ENCODE measurements at places on chromosomes 16 and 17.
A peak's percentile ranks its signal among the peaks of the same experiment; 100 is the strongest.

DNA sequence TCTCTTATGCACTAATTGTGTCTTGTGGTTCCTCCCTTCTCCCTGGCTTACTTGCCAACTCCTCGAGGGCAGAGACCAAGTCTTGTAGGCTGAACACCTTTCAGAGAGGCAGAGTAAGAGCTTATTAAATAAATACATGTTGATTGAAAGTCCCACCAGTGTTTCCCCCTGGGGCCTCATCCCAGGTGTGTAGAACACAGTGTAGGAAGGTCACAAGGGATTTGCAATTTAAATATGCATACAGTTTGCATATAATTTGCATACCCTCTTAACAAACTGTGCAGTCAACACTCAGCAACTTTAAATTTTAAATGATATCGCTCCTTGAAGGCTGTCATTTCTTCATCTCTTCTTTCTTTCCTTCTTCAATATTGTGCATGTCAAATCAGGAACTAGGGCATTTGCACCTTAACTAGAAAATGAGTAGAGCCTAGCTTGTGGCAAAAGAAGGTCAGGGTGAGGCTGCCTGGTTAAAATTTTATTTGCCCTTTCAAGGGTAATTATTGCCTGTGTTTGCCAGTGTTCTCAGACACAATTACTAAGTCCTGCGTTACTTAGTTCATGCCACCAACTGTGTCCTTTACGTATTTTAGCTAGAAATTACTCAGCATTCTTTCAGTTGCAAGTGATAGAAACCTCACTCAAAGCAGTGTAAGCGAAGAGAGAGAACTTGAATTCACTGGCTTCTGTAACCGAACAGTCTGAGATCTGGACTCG, 465.7 kb downstream of the HAPSTR1 start:
- ATAC-seq = no peak

GRCh38 chr17:3796822-3797170, 4.2 kb downstream of the ITGAE start:
- peak; percentile 33 for ATAC-seq

DNA sequence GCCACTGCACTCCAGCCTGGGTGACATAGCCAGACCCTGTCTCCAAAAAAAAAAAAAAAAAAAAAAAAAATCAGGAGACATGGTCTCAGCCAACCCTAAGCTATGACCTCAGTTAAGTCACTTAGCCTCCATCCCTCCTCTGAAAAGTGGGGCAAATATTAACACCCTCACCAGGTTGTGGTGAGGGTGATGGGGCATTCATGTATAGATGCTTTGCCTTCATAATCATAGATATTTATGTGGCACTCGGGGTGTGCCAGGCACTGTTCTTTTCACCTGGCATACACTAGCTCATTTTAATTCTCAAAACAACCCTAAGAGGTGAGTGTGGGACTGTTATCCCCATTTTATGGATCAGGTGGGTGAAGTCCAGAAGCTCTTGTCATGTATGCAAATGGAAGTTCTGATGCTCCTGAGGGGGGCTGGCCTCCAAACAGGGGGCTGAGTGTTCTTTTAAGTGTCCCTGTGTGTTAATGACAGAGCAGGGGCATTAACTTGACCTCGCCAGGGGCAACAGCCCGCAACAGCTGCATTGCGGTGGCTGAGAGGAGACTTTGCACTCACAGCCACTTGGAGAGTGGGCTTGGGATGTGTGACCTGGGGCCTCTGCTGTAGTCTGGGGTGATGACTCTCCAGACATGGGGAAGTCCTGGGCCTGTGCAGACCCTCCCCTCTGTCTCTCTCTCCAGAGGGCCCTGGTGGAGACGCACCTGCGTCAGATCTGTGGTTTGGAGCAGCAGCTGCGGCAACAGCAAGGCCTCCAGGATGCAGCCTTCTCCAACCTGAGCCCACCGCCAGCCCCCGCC, 4.1 kb downstream of the TBKBP1 start:
- no peak for ATAC-seq

DNA sequence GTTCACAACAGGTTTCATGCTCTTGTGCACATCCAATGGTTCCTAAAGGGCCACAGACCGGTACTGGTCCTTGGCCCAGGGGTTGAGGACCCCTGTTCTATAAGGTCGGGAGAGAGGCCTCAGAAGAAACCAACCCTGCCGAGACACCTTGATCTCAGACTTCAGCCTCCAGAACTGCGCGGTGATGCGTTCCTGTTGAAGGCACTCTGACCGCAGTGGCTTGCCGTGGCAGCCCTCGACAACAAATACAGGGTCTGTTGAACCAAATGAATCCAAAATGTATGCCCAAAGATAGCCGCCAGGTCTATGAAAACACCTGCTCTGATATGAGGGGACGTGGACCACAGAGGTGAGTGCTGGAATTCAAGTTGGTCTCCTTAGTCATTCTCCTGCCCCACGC, 389.8 kb downstream of the SEC14L1 start:
- ATAC-seq = no peak

DNA sequence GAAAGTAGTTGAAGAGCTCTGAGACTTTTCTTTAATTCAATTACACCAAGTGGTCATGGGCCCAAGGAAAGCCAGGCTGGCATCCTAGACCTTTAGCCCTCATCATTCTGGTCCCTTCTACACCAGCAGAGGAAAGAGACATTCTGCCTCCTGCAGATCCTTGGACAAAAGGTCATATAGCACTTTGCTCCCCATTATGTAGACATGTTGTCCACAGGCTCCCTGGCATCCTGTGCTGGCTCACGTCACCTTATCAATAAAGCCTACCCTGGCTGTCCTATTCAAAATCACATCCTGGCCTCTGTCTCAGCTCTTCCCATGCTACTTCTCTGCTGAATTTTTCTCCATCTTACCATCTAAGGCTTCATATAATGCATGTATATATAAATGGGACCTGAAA, 61.6 kb upstream of the MAF start:
- no peak for ATAC-seq

- ATAC-seq = no peak
These were observed 52.9 kb upstream of the MAF start for GRCh38 chr16:79653373-79653891.

- no peak for ATAC-seq
These were observed 3.6 kb downstream of the OSGIN1 start for GRCh38 chr16:83956336-83957289.

DNA sequence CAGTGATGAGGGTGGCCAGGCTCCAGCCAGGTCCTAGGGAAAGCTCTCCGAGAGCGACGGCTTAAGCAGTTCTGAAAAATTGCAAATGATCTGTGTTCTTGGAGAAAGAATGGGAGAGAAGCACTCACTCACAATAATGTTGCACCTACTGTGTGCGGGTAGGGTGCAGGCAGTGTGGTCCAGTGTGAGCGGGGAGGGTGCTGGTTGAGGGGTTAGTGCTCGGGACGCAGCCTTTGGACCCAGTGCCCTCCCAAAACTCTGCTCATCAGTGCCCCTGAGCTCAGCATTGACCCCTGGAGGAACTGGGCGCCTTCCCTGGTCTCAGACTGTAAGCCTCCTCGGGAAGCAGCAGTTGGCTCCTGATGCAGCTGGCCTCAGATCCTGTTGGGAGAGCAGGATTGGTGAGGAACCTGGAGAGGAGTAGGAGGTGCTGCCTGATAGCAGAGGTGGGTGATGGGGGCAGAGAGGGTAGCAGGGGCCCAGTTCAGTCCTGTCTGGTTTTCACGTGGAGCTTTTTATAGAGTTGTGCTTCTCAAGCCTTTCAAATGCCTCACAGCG, 23.6 kb upstream of the ZNF750 start:
- ATAC-seq = no peak

DNA sequence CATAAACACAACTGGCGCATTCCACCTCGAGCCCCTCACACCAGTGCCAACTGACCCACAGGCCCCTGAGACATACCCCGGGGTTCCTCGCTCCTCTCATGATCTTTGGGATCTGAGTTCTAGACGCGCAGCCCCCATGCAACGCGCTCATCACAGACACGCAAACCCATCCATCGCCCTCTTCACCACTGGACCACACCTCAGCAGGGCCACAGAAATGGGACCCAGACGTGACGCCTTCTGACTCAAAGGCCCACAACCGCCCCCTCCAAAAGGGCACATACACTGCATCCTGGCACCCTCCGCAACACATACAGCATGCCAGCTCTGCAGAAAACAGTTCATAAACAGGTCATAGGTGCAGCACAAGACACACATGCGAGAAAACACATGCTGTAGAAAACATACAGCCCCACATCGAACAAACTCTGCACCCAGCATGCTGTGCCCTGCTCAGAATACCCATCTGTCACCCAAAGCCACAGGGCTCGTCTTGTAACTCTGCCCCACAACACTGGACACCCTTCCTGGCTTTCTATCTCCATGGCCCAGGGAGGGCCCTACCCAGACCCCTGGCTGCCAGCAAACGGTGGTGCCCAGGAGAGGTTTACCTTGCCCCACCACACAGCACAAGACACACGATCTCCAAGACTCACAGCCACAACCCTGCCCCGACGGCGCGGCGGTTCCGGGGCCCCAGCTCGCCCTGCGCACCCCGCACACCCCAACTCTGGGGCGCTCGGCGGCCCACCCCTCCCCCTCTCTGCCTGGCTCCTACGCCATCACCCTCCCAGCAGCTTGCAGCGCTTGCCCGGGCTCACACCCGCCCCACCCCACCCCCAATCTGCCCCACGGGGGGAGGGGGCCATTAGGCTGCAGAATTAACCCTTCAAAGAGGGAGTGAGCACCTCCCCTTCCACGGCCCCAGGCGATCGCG, 887 bp downstream of the ZBTB4 start:
- peak; percentile 9 for ATAC-seq

DNA sequence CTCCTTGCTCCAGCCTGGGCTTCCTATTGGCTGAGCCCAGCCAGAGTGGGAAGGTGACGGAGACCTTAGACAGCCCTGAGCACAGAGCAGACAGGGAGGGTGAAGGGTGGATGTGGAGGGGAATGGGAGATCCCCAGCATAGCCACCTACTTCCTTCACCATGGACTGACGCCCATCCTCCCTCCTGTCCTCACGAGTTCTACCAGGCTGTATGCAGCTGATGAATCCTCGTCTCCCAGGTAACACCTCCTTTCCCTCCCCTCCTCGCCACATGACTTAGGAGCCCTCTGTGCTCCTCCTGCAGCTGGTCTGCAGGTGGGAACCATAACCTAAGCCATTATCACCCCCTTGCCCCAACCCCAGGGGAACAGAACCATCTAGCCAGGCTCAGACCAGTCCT, 9.0 kb upstream of the CRHR1 start:
- ATAC-seq = no peak

DNA sequence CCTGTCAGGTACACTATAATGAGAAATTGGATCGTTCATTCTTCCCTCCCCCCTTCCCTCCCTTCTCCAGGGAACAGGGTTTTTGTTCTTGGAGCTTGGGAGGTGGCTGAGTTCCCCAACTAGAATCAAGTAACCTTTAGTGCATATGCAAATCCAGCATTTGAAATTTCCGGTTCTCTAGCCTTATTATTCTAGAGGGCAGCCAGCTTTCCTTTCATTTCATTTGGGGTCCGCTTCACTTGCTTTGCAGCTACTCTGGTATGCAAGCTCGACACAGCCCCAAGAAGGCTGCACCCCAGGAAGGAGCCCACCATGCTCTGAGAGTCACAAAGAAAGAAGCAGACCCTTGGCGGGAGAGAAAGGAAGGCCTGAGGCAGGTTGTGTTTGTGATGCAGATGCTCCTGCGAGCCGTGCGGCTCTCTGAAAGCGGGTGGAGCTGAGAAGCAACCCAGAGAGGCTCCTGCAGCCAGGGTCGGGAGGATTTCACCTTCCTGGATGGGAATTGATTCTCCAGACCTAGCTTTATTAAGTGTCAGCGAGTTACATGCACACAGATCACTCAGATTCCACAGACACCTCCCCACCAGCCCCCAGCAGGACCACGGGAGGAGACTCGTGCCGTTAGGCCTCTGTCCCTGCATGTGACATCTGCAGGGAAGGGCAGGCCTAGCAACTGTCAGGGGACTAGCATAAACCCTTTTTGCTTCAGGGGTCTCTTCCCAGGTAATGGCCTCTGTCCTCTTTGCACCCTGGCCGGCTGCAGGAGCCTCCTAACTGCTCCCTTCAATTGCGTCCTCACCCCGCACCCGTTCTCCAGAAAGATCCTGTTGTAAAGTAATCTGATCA, 34.5 kb downstream of the PMM2 start:
- no peak for ATAC-seq

GRCh38 chr16:82178352-82178751, 8.3 kb upstream of the MPHOSPH6 start:
- ATAC-seq = no peak
